MM.1S (cell line): ENCODE measurements at places on chromosomes 4 and X.

DNA sequence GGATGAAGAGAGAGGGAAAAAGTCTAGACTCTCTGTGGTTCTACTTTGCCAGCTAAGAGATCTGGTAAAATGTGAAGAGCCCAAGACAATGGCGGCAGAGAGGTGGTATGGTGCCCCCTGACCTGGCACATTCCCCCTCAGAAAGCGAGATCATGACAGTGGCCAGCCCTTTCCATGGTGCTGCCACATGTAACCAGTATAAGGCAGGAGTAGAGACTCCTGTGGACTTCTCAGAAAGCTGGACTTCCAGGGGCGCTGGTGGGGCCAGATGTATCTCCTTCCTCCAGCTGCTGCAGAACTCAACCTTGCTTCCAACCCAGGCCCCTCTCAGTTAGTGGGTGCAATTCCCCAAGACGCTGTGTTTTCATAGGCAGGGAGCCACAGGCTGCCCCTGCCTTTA, 9.6 kb downstream of the CTAG1A start:
- no peak for DNase-seq

DNA sequence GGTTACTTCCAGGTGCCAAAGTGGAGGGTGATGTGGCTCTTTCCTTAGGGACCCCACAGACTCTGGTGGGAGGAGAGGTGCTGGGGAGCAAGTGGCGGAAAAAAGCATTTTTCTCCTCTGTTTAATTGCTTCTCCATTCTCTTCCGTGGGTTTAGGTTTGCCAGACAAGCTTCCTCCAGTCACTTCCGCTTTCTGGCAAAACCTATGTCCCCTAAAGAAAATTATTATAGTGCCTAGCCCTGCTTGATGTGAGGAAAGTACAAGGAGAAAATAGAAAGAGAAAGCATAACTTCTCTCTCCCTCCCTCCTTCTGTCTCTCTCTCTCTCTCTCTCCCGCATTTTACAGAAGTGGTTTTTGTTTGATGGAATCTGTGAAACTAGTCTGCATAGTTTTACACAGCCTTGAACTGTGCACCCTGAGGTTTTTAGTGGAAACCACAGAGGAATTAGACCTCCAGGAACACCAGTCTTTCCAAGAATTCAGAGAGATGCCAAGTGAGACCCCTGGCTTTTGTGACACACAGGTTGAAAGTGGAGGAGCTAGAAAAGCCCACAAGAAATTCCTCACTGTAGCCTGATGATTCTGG, 231.1 kb upstream of the ANXA3 start:
- DNase-seq: no peak

DNA sequence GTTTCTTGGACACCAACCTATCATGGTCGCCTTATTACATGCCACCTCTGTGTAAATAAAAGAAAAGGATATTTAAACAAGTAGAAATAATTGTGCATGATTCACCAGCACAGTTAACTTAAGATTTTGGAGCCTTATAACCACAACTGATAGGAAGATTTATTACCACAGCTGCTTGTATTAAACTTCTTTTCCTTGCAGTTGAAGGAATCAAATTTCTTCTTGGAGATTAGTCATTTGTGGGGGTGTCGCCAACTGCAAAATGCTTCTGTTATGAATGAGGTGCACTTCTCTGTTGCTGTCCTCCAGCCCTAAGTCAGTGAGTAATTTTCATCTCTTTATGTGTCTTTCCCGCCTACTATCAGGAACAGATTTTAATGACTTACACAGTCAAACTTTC, 73.3 kb downstream of the OR13H1 start:
- DNase-seq: no peak

- no peak for DNase-seq
Measured at GRCh38 chr4:163701916-163702315, 207.4 kb downstream of the TMA16 start.

GRCh38 chr4:28432348-28433025, 1571.8 kb downstream of the STIM2 start:
- DNase-seq: no peak
